ENCODE measurements at places on chromosomes 3 and 15. TPM values are rescaled to one million over a fixed set of nuclear protein-coding genes. Genes with fewer than 3 reads are reported as not detected.

GRCh38 chr3:78818161-78818985 is 949.4 kb downstream of the ROBO1 start:
- H3K27ac ChIP-seq = no peak overlapping the region
- H3K36me3 ChIP-seq = no peaks in the 10 kb centered on the region
- H3K4me3 ChIP-seq = no peak overlapping the region
- H3K4me1 ChIP-seq = no peaks in the 10 kb centered on the region
- no peak for DNase-seq

- H3K27me3 ChIP-seq = no peaks in the 10 kb centered on the region
- no peak for DNase-seq
- H3K36me3 ChIP-seq = no peaks in the 10 kb centered on the region
- no peak overlapping the region for H3K27ac ChIP-seq
- H3K4me1 ChIP-seq = no peaks in the 10 kb centered on the region
Observed at GRCh38 chr3:2099779-2100191, 1.1 kb downstream of the CNTN4 start.

- peaks cover 6% of the 10 kb centered on the region for H3K36me3 ChIP-seq
- H3K4me3 ChIP-seq = peak overlapping the region; percentile 92
- peak overlapping the region; percentile 99 for H3K27ac ChIP-seq
- no peak for DNase-seq
Observed at GRCh38 chr3:174440253-174440701, 418.9 kb upstream of the NAALADL2 start.

GRCh38 chr3:30596152-30596551 is 10.2 kb upstream of the TGFBR2 start:
- no peak overlapping the region for H3K27ac ChIP-seq
- H3K36me3 ChIP-seq = no peaks in the 10 kb centered on the region
- no peaks in the 10 kb centered on the region for H3K27me3 ChIP-seq
- H3K4me1 ChIP-seq = peaks cover 10% of the 10 kb centered on the region
- H3K4me3 ChIP-seq = no peak overlapping the region
- DNase-seq = no peak

Gene COL7A1
- 86.6 TPM for total RNA-seq

- H3K4me1 ChIP-seq = peaks cover 15% of the 10 kb centered on the region
- H3K36me3 ChIP-seq = no peaks in the 10 kb centered on the region
- no peak overlapping the region for H3K4me3 ChIP-seq
- DNase-seq = no peak
- no peak overlapping the region for H3K27ac ChIP-seq
Observed at GRCh38 chr15:44286814-44287452, 1.6 kb upstream of the GOLM2 start.

- no peak for DNase-seq
- no peaks in the 10 kb centered on the region for H3K27me3 ChIP-seq
- no peak overlapping the region for H3K4me3 ChIP-seq
- no peak overlapping the region for H3K27ac ChIP-seq
- H3K4me1 ChIP-seq = no peaks in the 10 kb centered on the region
Observed at GRCh38 chr3:194206320-194206719, 70.4 kb downstream of the HES1 start.

All from SJSA1 (cell line).